ENCODE measurements at places on chromosomes 4 and X.

DNA sequence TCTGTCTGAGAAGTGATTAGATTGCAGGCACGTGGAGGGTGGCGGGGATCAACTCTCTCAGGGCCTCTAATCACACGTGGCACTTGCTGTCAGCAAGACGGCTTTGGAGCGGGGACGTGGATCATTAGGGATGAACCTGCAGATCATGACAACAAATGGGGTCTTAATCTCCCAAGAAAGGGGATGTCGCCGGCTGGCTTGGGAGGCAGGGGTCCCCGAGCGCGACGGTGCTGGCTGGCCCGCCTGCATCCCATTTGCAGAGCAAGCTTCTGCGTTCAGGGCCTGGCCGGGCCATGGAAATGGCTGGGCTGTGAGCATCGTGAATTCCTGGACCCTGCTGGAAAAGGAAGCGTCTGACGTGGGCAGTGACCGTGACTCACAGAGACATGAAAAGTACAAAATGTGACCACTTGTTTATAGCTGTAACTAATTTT lies 85.1 kb upstream of the SHOX start:
- DNase-seq: no peak

- no peak for DNase-seq
These were observed 1019.3 kb upstream of the GRID2 start for GRCh38 chr4:91284480-91284879.

- DNase-seq: no peak
These were observed 72.1 kb downstream of the AMOT start for GRCh38 chrX:112768563-112768962.

GRCh38 chr4:163280703-163281519 lies 51.5 kb downstream of the NPY1R start:
- DNase-seq: no peak

GRCh38 chrX:5976332-5976731 lies 252.3 kb downstream of the NLGN4X start:
- DNase-seq: no peak

All from cardiac fibroblast (primary cell).